ENCODE measurements at places on chromosomes 6 and 20. TPM values are rescaled to one million over a fixed set of nuclear protein-coding genes. Genes with fewer than 3 reads are reported as not detected.

Gene SMOC2
- not detected for total RNA-seq

Gene PLG
- not detected for total RNA-seq

Gene LRRC73
- total RNA-seq, result 0.17 TPM

Gene SIRPB2
- 1.3 TPM for total RNA-seq

Gene FLRT3
- total RNA-seq, result 0.51 TPM

Gene CLPSL2
- total RNA-seq, result not detected

Measured in dermis blood vessel endothelial cell (primary cell).